CD4-positive, alpha-beta T cell (primary cell): ENCODE measurements at places on chromosomes 3 and 15.

DNA sequence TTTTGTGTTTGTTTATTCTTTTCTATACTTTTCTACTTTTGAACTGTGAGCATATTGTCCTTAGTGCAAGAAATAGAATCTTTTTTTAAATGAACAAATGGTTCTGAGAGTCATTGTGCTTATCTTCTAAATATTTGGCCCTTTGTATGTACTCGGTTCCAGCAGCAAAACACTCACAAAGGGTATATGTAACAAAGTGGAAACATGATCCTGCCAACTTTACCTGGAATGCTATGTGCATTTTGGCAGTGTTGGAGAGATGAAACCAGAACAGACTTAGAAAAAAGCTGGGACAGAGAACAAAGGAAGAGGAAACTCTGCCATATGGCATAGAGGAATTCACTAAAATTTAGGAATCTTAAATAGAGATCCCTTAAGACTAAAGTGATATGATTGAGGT is 150.1 kb downstream of the FGF12 start:
- no peak for DNase-seq

GRCh38 chr3:154684021-154684420 is 254.0 kb upstream of the GPR149 start:
- no peak for DNase-seq

GRCh38 chr15:90062023-90062442 is 40.2 kb downstream of the IDH2 start:
- peak; percentile 78 for DNase-seq

DNA sequence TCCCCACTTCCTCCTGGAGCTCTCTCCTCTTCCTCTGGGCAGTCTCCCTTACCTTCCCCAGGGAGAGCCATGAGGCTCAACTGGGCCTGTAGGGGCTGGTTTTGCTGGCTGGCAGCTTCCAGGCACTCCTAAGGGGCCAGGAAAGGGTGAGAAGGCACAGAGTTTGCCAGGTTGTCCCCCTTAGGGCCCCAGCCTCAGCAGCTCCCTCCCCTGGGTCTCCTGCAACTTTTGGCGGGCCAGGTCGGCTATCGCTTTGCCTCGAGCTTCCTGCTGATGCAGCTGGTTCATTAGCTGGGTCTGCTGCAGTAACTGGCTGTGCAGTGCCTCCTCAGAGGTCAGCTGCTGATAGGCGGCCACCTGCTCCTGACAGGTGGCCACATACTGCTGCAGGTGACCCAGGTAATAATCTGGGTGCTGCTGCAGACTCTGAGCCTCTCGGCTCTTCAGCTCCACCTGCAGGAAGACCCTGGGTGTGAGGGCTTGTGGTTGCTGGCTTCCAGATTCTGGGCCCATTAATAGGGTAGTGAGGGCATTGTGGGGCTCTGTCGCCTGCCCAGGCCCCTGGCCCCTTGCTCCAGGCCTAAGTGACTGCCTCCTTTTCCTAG is 29.7 kb upstream of the OR4F6 start:
- DNase-seq, result no peak

- no peak for DNase-seq
These were observed 31.9 kb upstream of the SPTSSB start for GRCh38 chr3:161403251-161403650.

GRCh38 chr3:157502916-157503595 is at the start of gene VEPH1:
Gene VEPH1 (minus strand): TSS chr3:157503416. CDS start chr3:157495349, 8,067 bp downstream.
- DNase-seq, result no peak

GRCh38 chr3:197518881-197519421 is 36.8 kb downstream of the BDH1 start:
- DNase-seq, result no peak

DNA sequence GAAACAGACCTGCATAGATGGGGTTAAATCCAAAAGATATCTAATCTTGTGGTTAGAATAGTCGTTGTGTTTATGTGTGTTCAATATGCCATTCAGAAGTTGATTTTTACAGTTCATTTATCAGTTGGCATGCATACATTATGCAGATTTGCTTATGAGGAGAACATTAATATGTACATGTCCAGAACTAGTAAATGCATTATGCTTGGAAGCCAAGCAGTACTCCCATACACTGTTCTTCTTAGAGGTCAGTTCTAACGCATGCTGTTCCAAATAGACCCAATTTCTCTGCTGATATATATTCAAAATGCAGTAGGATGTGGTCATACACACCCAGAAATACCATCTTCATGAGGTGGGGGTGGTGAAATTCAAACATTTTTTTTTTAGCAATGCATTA is 956 bp downstream of the FGF12 start:
- DNase-seq, result no peak

GRCh38 chr3:23999012-23999641 is 54.0 kb downstream of the NR1D2 start:
- peak; percentile 31 for DNase-seq

- no peak for DNase-seq
These were observed 32.9 kb downstream of the RORA start for GRCh38 chr15:61196156-61196555.

- DNase-seq, result no peak
These were observed 37.7 kb downstream of the LDHAL6B start for GRCh38 chr15:59244337-59244736.

- DNase-seq, result no peak
These were observed 289.5 kb upstream of the GRM7 start for GRCh38 chr3:6571448-6571847.

GRCh38 chr3:72629191-72629631 is 219.0 kb downstream of the SHQ1 start:
- no peak for DNase-seq

GRCh38 chr3:188455748-188456147 is 301.8 kb downstream of the LPP start:
- DNase-seq, result no peak

GRCh38 chr3:188257384-188258026 is 103.5 kb downstream of the LPP start:
- no peak for DNase-seq

- DNase-seq, result no peak
These were observed 459.9 kb downstream of the RAP2B start for GRCh38 chr3:153621953-153622352.

DNA sequence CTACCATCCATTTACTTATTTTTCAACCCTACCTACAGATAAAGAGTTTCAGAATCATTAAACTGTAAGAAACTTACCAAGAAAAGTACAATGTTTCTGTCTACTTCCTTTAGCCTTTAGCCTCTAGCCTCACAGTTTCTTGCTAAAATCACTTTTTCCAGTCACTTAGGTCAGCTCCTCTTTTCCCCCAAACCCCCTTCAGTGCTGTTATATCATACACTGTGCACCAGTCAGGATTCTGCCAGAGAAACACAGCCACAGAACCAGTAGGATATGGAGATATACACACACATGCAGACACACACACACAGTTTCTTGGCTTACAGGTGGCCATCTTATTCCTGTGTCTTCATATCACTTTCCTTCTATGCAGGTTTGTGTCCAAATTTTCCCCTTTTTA is 139.9 kb upstream of the LIPC start:
- DNase-seq, result no peak

- no peak for DNase-seq
These were observed 18.8 kb downstream of the BCL2L10 start for GRCh38 chr15:52093539-52094510.

DNA sequence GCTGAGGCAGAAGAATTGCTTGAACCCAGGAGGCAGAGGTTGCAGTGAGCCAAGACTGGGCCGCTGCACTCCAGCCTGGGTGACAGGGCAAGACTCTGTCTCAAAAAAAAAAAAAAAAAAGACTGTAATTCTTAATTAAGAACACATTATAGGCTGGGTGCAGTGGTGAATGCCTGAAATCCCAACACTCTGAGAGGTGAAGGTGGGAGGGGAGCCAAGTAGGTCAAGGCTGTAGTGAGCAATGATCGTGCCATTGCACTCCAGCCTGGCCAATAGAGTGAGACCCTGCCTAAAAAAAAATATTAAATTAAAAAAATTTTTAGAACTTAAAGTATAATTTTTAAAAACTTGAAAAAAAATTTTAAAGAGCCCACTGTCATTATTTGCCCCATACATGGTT is 13.4 kb upstream of the ARPIN start:
- DNase-seq, result no peak
